Esophagus muscularis mucosa (tissue), 4 donors: ENCODE measurements at places on chromosomes 11 and 22.

GRCh38 chr11:134564472-134565200, 152.6 kb upstream of the B3GAT1 start:
- peak; percentile 53 for DNase-seq

DNA sequence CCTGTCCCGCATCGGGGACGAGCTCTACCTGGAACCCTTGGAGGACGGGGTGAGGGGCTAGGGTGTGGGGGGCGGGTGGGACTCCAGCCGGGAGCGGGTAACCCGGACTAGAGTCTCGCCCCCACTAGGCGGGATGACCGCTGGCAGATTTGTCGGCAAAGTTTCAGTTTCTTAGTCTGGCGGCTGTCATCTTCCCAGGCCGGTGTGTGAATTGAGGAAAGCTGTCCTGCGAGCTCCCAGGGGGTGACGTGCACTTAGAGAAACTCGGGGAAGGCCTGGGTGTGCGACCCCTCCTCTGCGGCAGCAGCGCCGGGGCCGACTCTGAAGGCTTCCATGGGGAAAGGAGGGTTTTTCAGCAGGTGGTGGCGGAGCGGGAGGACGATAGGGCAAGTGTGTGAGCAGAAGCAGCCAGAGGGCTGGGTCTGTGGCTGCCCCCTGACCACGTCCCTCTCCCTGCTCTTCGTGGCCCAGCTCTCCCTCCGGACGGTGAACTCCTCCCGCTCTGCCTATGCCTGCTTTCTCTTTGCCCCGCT, 463 bp downstream of the RAD9A start:
- DNase-seq, result no peak

- no peak for DNase-seq
These were observed 28.8 kb downstream of the BTG4 start for GRCh38 chr11:111483431-111483830.

DNA sequence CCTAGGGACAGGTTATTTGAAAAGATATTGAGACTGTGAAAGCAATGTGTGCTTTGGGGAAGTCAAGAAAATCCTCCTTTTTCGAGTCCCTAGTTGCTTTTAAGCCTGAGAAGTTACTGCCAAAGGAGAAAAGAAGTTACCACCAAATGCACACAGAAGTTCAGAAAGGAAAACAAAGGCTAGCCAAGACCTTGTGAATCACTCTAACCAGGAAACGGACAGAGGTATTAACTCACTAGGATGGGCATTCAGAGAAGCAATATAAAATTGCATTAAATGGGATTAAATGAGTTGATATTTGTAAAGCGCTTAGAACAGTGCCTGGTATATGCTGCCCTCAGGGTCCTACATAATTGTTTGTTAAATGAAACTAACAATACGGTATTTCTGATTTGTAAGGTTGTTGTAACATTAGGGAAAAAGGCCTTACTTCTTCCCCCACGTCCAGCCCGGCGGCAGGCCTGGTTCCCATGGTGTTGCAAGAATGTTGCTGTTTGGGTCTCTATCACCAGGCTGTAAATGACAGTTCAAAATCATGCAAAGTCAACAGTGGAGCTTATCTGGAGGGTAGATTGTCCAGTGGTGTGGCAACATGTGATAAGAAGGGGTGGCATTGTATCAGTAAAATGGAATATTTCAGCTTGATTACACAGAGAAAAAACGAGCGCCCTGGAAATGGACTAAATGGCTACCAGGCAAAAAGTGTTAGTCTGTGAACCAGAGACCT, 7.1 kb downstream of the TMA7B start:
- no peak for DNase-seq

GRCh38 chr11:34358258-34358727, 483 bp upstream of the ABTB2 start:
- peak; percentile 92 for DNase-seq

DNA sequence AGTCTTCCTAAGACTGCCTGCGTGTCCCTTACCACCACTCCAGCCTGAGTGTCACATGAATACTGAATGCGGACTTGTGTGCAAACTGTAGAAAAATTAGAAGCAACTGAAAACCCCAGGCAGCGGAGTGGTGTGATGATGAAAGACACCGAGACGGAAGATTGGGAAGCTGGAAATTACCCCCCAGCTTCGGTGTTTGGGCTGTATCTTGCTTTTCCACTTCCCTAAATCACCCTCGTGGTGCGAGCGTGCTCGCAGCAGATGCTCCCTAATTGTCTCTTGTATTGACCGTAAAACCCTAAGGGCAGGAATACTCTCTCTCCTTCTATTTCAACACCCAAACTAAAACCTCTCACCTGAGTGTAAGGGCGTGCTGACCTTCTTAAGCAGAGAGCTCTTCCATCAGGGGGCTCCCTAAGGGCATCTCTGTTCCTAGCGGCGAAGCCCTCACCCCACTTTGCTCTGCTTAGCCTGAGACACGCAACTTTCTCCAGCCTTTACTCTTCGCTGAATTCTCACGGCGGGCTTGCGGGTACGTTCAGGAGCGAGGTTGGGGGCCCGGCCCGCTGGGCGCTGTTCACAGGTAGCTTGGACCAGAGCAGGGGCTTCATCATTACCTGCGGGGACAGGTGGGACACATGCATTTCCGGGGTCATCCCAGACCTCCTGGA, 62.4 kb downstream of the CRYBB2 start:
- no peak for DNase-seq

- DNase-seq, result no peak
These were observed 79.0 kb upstream of the SNX19 start for GRCh38 chr11:130995266-130995665.

DNA sequence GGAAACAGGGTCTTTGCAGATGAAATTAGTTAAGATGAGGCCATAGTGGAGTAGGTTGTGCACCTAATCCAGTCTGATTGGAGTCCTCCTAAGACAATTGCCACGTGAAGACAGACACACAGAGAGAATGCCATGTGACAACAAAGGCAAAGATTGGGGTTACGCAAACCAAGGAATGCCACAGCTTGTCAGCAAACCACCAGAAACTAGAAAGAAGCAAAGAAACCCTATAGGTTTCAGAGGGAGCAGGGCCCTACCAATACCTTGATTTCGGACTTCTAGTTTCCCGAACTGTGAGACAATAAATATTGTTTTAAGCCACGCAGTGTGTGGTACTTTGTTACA, 8.2 kb upstream of the LAYN start:
- no peak for DNase-seq

DNA sequence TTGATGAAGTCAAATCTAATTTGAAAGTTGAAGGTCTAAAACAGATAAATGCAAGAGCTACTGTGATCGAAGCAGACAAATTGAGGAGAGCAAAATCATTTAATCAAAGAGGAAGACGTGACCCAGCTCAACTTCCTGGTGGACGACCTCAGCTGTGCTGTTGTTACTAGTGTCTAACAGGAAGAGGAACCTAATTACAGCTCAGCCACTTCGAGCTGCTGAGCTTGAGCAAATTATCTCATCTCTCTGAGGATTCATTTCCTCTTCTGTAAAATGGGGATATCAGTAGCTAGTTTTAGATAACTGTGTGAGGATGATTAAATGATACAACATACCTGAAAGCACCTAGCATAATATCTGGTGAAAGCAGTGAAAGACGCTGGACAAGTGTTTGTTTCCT, 48.6 kb upstream of the OLFML1 start:
- DNase-seq, result no peak

DNA sequence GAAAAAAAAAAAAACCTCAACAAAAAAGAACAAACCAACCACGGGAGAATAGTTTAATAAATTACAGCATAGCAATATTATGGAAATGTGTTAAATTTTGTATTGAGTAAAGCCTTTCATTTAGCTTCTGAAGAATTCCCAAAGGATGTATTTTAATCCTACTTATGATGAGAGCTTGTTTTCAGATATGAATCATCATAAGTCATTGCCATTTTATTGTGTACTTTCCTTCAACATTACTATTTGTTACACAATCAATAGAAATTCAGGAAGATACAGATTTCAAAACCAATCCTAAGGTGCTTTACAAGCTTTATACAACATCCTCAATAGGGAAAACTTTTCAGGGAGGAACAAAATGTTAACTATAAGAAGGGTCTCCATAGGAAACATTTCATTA, 200.6 kb upstream of the CTSC start:
- DNase-seq, result no peak

GRCh38 chr11:20790622-20791021, 121.2 kb downstream of the NELL1 start:
- DNase-seq, result no peak

- DNase-seq, result peak; percentile 55
These were observed at the start of gene MS4A8 for GRCh38 chr11:60699284-60699691. Gene MS4A8, plus strand, starts transcription at chr11:60699612. Its CDS starts 1,249 bp downstream, at chr11:60700861.

DNA sequence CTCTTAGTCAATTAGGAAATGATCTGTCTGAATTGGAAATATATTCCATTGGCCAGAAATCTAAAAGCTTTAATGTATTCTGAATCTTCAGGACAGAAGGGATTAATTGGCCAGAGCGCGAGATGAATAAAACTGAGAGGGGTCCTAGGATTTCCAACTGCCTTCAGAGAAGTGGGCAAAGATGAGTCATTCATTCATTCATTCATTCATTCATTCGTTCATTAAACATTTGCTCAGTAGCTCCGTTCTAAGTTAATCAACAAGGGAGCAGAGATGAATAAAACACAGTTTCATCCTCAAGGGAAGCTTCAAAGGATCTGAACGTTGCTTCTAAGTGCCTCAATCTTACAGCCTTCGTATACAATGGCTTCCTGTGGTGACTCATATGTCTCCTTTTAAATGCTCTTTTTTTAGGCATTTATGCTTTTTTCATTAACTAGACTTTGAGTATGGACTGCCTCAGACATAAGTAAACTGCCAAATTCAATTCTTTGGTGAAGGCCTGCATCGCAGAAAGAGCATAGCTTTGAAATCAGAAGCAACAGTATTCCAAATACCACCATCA, 537.4 kb upstream of the CCDC90B start:
- no peak for DNase-seq

GRCh38 chr11:28342716-28343115, 234.5 kb downstream of the METTL15 start:
- no peak for DNase-seq

DNA sequence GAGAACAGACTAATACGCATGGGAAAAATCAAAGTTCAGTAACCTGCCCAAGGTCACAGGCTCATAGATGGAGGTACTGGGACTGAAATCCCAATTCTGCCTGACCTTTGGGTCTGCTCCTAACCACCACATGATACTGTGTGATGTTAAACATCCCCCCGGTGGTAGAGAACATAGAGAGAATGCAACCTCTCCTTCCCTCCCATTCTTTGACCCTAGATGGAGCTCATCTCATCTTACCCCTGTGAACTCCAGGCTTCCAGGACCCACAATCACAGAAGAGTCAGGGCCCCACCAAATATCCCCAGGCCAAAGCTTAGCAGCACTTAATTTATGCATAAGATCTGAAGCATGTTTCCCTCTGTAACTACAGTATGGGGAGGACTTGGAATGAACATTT, 198.5 kb downstream of the MYO18B start:
- DNase-seq, result no peak

DNA sequence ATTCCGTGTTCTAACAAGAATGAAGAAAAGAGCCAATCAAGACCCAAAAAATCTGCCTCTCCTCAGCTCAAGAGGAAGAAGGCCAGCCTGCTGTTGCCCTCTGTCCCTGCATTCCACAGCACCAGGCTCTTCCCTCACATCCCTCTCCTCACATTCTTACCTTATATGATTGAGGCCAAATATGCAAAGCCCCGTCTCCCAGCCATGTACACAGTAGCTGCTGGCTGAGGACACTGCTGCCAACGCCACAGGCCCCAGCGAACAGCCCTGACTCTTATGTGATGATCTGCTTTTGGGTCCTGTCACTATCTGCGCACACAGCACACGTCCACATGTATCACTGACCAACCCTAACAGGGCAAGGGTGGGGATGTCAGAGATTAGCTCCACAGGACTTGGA, 60.2 kb downstream of the MICAL3 start:
- DNase-seq, result no peak

GRCh38 chr11:130642994-130643393, 194.5 kb downstream of the ADAMTS15 start:
- no peak for DNase-seq

DNA sequence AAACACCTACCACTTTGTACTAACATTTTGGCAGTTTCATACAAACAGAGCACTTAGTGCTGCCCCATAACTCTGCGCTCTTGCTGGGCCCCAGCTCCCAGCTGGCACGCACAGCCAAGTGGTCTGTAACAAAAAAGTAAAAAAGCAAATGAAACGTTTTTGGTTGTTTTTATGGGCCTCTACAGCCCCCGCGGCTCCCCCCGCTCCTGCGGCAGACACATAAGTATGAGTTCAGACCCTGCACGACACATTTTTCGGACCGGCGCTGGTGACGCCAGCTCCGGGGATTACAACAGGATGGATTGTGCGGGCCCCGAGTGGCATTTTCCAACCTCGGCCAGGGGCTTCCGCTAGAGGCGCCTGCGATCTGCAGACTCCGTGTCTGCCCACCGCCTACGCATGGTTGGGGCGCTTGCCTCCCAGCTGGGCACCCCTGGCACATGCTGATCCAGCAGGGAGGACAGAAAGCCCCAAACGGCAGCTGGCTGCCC, 418.2 kb downstream of the SOX6 start:
- peak; percentile 86 for DNase-seq

- DNase-seq, result no peak
These were observed 20.1 kb upstream of the CD44 start for GRCh38 chr11:35118906-35119305.
